ENCODE measurements at places on chromosomes 7 and 10. TPM values are rescaled to one million over a fixed set of nuclear protein-coding genes. Genes with fewer than 3 reads are reported as not detected.

CYP2W1 gene
- total RNA-seq = 0.05 TPM

CYREN gene
- 78.2 TPM for total RNA-seq

SEMA3D gene
- total RNA-seq = 0.03 TPM

GTF2IRD1 gene
- 25.3 TPM for total RNA-seq

SPAG6 gene
- not detected for total RNA-seq
